ENCODE measurements at places on chromosomes 3 and 15. TPM values are rescaled to one million over a fixed set of nuclear protein-coding genes. Genes with fewer than 3 reads are reported as not detected.

DNA sequence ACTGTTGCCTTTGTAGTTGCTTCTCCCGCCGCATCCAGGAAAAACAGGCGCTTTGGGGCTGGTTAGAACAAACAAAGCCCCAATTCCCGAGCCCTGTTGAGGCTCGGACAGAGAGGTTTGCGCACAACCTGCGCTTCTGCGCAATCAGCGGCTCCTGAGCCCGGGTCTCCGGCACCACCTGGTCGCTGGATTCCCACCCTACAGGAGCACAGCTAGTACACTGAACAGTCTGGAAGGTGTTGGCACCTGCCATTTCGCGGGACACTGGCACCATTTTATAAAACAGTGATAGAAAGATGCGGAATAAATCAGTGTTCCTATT, 13.8 kb downstream of the ZIC4 start:
- H3K27me3 ChIP-seq: peaks cover 100% of the 10 kb centered on the region
- no peaks in the 10 kb centered on the region for H3K36me3 ChIP-seq
- H3K4me3 ChIP-seq: peak overlapping the region; percentile 60
- peaks cover 71% of the 10 kb centered on the region for H3K4me1 ChIP-seq
- no peak for DNase-seq

- no peaks in the 10 kb centered on the region for H3K27me3 ChIP-seq
- no peak for DNase-seq
- no peak overlapping the region for H3K4me3 ChIP-seq
- no peaks in the 10 kb centered on the region for H3K4me1 ChIP-seq
- H3K27ac ChIP-seq: no peak overlapping the region
Observed at GRCh38 chr3:99119385-99119784, 217.9 kb upstream of the DCBLD2 start.

GRCh38 chr3:58414538-58415197, 19.0 kb downstream of the PDHB start:
- peaks cover 60% of the 10 kb centered on the region for H3K4me1 ChIP-seq
- no peaks in the 10 kb centered on the region for H3K36me3 ChIP-seq
- H3K27ac ChIP-seq: no peak overlapping the region
- DNase-seq: peak; percentile 45
- H3K4me3 ChIP-seq: no peak overlapping the region

DNA sequence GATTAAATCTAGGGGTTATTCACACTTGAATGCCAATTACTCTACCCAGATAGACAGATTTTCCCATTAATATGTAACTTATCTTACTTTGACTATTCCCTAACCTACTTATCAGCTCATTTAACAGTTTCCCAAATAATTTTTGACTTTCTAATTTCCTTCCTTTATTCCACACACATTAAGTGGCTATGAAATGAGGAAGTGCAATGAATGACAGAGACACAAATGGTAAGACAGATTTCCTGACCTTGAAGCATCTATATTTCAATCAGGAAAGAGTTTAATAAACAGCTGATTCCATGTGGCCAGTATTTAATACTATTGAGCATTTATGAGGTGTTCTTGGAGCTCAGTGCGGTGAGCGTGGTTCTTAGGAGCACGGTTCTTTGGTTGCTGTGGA, 78.8 kb downstream of the SLC7A14 start:
- no peak overlapping the region for H3K27ac ChIP-seq
- H3K4me1 ChIP-seq: no peaks in the 10 kb centered on the region
- no peak overlapping the region for H3K4me3 ChIP-seq

DNA sequence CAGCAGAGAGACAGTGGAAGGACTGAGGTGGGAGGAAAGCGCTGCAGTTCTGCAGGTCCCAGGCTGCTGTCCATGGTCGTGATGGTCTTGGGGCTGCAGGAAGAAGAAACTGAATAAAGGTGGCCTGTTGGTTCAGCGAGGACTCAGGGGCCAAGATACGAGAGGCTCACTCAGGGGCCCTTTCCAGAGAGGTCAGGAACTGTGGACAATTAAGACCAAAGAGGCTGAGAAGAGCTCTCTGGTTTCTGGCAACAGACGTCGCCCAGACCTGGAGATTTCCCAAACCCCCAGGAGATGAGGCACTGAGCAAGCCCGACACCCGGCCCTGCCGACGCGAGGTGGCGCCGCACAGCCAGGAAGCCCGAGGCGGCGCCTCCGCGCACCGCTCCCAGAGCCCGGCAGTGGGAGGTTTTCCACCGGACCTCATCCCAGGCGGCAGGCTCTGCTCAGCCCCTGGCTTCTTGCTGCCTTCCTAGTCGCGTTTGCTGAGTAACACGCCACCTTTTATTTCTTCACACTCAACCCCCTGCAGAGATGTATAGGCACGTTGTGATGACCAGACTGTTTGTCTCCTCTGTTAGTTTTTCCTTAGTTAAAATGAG, 56.4 kb upstream of the ARRDC4 start:
- peaks cover 5% of the 10 kb centered on the region for H3K4me1 ChIP-seq
- peak; percentile 91 for DNase-seq
- H3K4me3 ChIP-seq: no peak overlapping the region
- peaks cover 27% of the 10 kb centered on the region for H3K27me3 ChIP-seq
- no peaks in the 10 kb centered on the region for H3K36me3 ChIP-seq

DNA sequence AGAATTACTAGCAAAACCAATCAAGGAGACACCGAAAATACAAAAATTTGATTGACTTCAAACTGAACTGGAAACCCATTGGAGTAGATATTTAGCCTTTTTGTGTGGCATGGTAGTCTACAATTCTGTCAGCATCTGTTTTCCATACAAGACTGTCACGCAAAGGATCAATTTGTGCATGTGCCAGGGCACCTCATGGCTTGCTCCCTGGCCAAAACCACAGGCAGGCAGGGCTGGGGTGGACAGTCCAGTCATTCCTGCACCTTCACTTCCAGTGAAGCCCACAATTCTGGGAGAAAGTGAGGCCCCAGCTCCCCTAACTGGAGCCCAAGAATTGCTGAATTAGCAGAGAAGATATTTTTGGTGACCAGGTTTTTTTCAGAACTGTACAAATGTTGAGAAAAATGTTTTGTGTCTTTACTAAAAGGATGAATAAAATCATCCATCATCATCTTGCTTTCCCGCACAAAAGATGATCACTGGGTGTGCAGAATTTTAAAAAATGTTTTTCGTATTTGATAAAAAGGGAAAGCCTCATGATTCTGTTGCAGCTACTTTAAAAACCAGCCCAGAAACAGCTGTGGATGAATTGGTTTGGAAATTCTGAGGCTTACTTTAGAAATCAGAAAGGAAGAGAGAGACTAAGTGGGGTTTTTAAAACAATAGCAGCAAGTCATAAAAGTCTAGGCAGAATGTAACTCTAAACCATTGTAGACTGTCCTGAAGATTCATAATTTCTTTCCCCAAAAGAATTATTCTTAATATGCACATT, 86.4 kb downstream of the PCCB start:
- DNase-seq: no peak
- H3K27ac ChIP-seq: no peak overlapping the region
- H3K36me3 ChIP-seq: no peaks in the 10 kb centered on the region

DNA sequence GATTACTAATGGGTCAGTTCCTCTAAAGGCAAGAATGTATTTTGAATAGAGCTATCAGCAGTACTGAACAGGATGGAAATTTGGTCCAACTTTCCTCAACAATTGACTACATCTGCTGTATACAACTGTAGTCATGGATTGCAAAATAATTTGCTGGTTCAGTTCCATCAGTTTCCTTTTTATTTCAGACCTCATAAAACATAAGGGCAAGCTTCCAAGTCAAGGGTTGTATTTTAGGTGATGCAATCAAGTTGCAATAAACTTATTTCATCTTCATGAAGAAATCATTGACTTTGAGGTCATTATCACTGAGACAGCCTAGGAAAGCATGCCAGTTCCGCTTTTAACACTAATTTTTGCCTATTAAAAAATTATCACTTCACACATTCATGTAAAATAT, 90.4 kb upstream of the TSEN2 start:
- H3K27ac ChIP-seq: no peak overlapping the region
- H3K36me3 ChIP-seq: no peaks in the 10 kb centered on the region
- no peaks in the 10 kb centered on the region for H3K4me1 ChIP-seq
- no peak for DNase-seq

DNA sequence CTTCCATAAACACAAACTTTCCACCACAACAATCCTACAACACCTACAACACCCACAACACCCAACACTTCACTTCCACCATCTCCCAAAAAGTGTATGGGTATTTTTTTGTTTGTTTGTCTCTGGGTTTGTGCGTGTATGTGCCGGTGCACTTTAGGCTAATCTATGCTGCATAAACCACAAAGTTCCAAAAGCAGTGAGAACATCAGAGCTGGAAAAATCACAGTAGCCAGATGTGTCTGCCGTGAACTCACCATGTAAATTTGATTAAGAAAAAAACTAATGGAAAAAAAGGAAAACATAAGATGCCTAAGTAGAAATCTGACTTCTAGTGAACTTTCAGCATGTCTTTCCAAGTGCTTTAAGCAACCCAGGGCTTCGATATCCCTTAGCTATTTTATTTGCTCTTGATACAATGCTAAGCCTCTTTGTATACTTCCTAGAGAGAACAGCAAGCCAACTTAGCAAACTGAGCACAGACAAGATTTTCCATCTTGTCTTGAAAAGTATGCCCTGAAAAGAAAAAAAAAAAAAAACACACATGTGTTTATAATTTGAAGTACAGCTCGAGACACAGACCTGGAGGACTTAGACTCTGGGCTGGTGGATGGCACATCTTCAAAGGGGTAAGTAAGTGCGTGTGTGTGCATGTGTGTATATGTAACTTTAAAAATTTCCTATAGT, 91.4 kb downstream of the WWTR1 start:
- no peaks in the 10 kb centered on the region for H3K27me3 ChIP-seq
- no peaks in the 10 kb centered on the region for H3K36me3 ChIP-seq
- no peak overlapping the region for H3K4me3 ChIP-seq
- H3K27ac ChIP-seq: no peak overlapping the region
- DNase-seq: no peak
- H3K4me1 ChIP-seq: peaks cover 7% of the 10 kb centered on the region

DNA sequence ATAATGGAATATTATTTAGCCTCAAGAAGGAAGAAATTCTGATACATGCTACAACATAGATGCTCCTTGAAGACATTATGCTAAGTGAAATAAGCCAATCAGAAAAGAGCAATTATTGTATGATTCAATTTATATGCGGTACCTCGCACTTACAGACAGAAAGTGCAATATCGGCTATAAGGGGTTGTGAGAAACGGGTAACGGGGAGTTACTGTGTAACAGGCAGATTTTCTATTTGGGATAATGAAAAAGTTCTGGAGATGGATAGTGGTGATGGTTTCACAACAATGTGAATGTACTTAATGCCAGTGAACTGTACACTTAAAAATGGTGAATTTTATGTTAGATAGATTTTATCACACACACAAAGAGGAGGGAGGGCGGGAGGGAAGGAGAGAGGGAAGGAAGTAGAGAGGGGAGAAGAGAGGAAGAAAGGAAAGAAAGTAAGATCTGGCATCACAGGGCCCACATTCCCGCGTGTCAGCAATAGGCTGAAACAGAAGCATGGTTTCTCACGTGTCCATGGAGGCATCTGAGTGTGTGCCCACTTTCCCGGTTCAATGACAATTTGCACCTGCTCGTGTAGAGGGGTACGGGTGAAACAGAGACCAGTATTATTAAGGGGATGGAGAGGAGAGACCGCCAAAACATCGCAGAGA, 700 bp upstream of the BLM start:
- H3K4me1 ChIP-seq: peaks cover 12% of the 10 kb centered on the region
- peak overlapping the region; percentile 70 for H3K27ac ChIP-seq
- peak overlapping the region; percentile 76 for H3K4me3 ChIP-seq
- no peak for DNase-seq
- H3K27me3 ChIP-seq: no peaks in the 10 kb centered on the region

- H3K27me3 ChIP-seq: peaks cover 93% of the 10 kb centered on the region
- peak; percentile 7 for DNase-seq
- no peaks in the 10 kb centered on the region for H3K4me1 ChIP-seq
- peak overlapping the region; percentile 84 for H3K4me3 ChIP-seq
- H3K36me3 ChIP-seq: no peaks in the 10 kb centered on the region
Observed at GRCh38 chr3:196967412-196968232, 1.0 kb downstream of the PIGZ start.

DNA sequence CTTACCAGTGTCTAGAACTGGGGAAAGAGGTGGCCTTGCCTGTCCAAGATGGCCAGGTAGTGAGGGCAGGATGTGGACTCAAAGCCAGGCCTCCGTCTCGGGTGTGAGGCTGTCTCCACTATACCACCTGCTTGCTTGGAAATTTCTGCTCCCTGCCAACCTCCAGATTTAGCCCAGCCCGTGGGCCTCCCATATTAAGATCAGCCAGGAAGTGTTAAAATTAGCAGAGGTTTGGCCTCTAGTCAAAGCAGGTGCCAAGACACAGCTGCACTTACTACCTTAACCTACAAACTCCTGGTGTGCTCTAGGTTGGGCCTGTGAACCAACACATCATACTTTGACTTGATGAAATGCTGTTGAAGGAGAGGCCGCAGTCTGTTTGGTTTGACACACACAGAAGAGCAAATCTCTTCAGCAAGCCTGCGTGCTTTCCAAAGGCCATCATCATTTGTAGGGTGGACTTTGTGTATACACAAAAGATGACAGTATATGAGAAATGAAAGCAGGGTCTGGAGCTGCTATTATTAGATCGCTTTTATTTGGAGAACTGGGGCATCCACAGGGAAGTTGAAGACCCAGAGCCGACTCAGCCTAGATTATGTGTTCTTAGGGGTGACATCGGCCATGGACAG, 206.5 kb downstream of the XXYLT1 start:
- no peaks in the 10 kb centered on the region for H3K4me1 ChIP-seq
- H3K4me3 ChIP-seq: no peak overlapping the region
- no peaks in the 10 kb centered on the region for H3K27me3 ChIP-seq
- no peak overlapping the region for H3K27ac ChIP-seq
- no peaks in the 10 kb centered on the region for H3K36me3 ChIP-seq

DNA sequence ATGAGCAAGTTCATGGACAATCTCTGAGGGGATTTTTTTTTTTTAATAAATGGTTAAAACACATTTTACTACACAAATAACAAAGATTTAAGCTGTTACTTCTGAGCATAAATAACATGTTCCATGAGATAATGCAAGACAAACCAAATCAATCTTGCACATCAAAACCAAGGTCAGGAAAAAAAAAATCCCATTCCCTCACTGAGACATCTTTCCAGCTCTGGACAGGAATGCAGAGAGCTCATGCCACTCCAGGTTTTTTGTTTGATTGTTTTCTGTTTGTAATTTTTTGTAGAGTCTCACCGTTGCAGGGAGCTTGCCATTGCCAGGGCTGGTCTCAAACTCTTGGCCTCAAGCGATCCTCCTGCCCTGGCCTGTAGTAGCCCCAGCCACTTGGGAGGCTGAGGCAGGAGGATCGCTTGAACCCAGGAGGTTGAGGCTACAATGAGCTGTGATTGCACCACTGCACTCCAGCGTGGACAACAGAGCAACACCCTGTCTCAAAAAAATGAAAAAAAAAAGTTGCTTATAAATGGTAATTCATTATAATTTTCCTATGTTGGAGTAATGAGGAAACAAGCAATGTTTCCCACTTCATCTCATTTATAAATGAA, 14.0 kb downstream of the OSBPL10 start:
- no peaks in the 10 kb centered on the region for H3K36me3 ChIP-seq
- DNase-seq: no peak
- peaks cover 18% of the 10 kb centered on the region for H3K4me1 ChIP-seq
- no peaks in the 10 kb centered on the region for H3K27me3 ChIP-seq

The GOLGA8T gene
- total RNA-seq: not detected

The OR5AC2 gene
- not detected for total RNA-seq

The CKMT1B gene
- 4.4 TPM for total RNA-seq

The NAALADL2 gene
- 11.5 TPM for total RNA-seq

The KCNH8 gene
- 2.3 TPM for total RNA-seq

The TGM4 gene
- total RNA-seq: 0.04 TPM

The EFCAB12 gene
- total RNA-seq: 0.13 TPM

The NOX5 gene
- total RNA-seq: not detected

The SEMA6D gene
- 12.5 TPM for total RNA-seq

The ZNF774 gene
- 1.9 TPM for total RNA-seq

Measured in neural progenitor cell (in vitro differentiated cells).